ENCODE measurements at places on chromosomes 6 and 20.

DNA sequence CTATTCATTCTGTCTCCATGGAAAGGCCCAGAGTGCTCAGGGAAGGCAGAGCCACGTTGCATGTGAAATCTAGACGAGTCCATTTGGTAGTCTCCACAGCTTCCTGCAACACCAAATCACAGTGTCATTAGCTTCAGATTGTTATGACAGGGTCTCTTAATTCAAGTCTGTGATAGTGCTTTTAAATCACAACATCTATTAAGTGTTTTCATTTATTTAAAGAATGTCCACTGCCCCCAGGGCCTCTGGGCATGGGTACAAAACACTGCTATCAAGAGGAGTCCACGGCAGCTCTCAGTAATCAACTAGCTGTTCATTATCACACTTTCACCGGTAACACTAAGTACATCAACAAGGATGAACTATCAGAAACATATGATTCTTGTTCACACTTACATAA is 455.9 kb upstream of the JARID2 start:
- DNase-seq = no peak

DNA sequence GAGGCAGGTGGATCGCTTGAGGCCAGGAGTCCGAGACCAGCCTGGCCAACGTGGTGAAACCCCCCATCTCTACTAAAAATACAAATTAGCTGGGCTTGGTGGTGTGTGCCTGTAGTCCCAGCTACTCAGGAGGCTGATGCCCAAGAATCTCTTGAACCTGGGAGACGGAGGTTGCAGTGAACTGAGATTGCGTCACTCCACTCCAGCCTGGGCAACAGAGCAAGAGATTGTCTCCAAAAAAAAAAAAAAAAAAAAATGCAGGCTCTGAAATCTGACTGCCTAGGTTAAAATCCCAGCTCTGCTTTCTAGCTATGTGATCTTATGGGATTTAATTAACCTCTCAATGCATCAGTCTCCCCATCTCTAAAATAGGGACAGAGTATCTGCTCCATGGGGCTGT is 3.3 kb upstream of the TMEM217 start:
- no peak for DNase-seq

DNA sequence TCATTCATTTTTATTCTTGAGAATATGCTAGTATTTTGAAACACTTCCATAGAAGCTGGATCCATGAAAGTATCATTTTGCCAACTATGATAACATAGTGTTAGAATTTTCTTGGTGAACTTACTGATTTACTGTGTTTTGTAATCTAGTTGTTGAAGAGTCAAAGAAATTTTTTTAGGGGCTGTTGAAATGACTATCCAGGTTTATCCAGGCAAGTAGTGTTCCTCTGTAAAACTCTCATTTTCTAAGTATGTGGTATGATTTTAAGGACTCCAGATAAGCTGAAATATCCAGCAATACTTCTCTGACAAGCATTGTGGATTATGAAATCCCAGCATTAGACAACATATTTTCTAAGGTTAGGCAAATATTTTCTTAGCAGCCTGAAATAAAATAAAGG is 95.9 kb downstream of the GRIK2 start:
- DNase-seq = no peak

GRCh38 chr20:21450572-21450971 is 53.2 kb upstream of the NKX2-4 start:
- DNase-seq = peak; percentile 55

DNA sequence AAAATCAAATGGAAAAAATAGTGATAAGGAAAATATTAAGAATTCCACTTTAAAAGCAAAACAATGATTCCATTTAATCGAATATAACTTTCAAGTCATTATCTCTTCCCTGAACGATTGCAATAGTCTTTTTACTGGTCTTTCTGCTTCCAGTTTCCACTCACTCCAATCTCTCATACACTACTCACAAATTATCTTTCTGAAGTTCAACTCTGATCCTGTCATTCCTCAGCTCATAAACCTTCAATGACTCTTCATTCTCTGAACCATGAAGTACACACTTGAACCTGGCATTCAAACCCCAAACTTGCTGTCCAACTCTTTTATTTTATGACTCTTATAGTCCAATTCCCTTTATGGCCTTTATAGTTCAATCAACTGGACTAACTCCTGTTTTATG is 304.1 kb upstream of the TCF21 start:
- DNase-seq = no peak

DNA sequence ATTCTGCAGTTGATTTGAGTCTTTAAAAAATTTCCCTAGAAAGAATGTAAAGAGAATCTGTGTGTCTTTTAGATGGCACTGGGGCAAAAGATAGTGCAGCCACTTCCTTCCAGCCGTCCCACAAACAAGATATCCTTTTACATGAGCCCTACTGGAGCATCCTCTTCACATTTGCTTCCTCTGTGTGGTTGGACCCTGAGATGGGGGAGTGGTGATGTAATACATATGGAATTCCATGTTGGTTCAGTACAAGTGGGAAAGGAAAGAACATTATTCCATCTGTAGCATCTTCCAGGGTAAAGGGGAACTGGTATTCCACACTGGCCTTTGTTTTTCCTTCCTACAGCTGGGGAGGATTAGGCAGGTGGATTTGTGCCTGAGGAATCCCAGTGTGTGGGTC is 78.9 kb upstream of the ISM1 start:
- peak; percentile 27 for DNase-seq

GRCh38 chr20:41540918-41541317 is 77.3 kb downstream of the CHD6 start:
- DNase-seq = no peak

- DNase-seq = peak; percentile 13
Measured at GRCh38 chr20:17895641-17896171, 72.9 kb downstream of the SNX5 start.
